ENCODE measurements at places on chromosomes 7 and 10.
A peak's percentile ranks its signal among the peaks of the same experiment; 100 is the strongest.

DNA sequence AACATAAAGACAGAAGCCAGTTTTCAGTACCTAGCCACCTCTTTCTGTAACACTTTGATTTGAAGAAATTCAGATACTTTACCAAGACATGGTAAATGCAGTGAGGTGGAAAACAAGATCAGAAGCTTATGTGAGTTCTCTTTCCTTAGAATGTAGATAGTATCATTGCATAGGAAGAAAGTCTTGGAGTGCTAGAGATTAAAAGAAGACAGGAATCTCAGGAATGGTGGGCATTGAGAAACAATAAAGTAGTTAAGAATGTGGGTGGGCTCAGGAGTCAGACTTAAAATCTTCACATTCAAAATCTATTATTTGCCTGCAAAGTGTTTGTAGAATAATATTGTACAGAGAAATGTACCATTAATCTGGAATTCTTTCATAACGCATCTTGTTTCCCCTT is 58.9 kb downstream of the POLL start:
- DNase-seq = no peak

DNA sequence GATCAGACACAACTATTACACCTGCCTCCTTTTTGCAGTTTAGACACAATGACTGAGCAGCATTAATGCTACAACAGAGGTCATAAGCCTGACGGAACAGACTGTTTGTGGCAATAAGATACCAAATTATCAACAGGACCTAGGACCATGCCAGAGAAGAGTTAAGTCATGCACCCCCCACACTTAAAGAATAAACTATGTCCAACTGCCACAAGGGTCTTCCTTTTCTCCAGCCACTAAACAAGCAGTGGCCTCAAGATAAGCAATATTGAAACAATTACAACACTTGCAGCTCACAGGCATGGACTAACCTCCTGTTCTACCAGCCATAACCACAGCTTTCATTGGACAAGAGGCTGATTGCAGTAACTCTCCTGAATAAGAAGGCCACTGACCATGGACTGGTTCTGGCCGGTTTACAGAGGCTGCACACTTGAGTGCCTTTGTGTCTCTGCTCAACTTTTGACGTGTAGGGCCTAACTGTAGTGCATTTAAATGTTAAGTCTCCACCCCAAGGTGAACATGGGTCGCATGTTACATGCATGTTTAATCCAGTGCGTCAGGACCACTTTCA is 104.4 kb downstream of the STRA8 start:
- no peak for DNase-seq

DNA sequence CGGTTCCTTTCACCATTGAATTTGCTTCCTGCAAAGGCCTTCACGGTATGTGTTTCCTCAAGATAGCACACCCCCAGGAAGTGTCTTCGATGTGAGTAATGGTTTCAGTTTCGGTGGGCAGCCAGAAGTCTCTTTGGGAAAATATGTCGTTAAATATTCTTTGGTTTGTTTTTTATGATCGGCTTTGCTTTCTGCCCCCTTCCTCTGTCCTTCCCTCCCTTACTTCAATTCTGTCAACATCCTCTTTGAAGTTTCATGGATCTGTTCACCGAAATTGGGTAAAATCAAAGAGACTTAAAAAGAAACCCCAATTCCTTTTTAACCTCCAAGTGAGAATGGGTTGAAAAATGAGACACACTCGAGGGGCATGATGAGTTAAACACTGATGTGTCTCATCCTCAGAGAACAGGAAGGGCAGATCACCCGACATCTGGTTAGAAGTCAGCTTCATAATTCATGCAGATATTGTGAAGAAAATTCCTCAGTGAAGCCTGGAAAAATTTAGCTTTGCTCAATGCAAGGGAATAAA is 170.8 kb upstream of the HABP2 start:
- DNase-seq = peak; percentile 56

- DNase-seq = no peak
Observed at GRCh38 chr10:107616463-107617410, 452.2 kb upstream of the SORCS1 start.

GRCh38 chr10:86868353-86868752 is 89.1 kb downstream of the MMRN2 start:
- DNase-seq = no peak

DNA sequence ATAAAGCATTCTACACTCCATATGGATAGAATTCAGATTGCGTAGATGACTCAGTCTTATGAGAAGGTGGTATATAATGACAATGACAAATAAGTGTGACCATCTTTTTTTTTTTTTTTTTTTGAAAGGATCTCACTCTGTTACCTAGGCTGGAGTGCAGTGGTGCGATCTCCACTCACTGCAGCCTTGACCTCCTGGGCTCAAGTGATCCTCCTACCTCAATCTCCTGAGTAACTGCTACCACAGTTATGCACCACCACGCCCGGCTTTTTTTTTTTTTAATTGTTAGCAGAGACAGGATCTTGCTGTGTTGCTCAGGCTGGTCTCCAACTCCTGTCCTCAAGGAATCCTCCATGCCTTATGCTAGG is 43.2 kb upstream of the NRP1 start:
- no peak for DNase-seq

GRCh38 chr10:103766751-103767505 is 88.4 kb downstream of the SH3PXD2A start:
- DNase-seq = no peak

DNA sequence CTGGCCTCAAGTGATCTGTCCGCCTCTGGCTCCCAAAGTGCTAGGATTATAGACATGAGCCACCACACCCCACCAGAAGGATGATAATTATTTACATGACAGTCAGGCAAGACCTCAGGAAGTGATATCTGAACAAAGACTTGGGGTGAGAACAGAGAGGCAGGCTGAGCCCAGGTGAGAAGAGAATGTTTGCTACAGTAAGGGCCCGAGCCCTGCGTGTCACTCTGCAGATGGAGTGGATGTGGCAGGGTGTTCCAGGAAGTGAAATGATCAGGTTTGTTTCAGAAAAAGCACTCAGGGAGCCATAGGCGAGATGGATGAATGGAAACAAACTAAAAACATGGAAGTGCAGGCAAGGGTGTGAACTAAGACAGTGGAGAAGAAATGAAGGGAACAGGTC is 22.2 kb downstream of the SFMBT2 start:
- DNase-seq = no peak

- DNase-seq = peak; percentile 56
Observed at GRCh38 chr7:103074519-103075336, at the start of the genes ARMC10 and FBXL13. ARMC10 (plus strand) TSS chr7:103075140; CDS start chr7:103075273, 133 bp downstream. FBXL13 (minus strand) TSS chr7:103074796.

DNA sequence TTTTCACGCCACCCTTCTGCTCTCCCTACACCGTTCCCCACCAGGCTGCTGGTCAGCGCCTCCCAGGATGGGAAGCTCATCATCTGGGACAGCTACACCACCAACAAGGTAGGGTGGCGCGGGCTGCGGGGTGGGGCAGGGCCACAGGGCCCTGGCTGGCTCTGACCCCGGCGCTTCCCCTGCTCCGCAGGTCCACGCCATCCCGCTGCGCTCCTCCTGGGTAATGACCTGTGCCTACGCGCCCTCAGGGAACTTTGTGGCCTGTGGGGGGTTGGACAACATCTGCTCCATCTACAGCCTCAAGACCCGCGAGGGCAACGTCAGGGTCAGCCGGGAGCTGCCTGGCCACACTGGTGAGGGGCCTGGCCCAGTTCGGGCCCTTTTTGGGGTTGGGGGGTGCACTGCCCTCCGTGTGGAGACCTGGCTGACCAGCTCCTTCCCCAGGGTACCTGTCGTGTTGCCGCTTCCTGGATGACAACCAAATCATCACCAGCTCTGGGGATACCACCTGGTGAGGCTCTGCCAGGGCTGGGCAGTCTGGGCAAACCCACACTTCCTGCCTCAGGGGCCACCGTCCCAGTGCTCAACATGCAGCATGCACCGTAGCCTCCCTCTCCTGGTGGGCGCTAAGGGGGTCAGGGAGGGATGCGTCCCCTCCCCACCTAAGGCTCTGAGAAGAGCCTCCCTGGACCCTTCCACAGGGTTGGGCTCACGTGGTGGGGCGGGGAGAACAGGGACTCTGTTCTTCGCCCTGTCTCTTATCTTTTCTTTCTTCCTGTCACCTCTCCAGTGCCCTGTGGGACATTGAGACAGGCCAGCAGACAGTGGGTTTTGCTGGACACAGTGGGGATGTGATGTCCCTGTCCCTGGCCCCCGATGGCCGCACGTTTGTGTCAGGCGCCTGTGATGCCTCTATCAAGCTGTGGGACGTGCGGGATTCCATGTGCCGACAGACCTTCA is 4.0 kb downstream of the GNB2 start:
- DNase-seq = no peak

- DNase-seq = no peak
Observed at GRCh38 chr10:74988832-74989561, 122.5 kb upstream of the SAMD8 start.

DNA sequence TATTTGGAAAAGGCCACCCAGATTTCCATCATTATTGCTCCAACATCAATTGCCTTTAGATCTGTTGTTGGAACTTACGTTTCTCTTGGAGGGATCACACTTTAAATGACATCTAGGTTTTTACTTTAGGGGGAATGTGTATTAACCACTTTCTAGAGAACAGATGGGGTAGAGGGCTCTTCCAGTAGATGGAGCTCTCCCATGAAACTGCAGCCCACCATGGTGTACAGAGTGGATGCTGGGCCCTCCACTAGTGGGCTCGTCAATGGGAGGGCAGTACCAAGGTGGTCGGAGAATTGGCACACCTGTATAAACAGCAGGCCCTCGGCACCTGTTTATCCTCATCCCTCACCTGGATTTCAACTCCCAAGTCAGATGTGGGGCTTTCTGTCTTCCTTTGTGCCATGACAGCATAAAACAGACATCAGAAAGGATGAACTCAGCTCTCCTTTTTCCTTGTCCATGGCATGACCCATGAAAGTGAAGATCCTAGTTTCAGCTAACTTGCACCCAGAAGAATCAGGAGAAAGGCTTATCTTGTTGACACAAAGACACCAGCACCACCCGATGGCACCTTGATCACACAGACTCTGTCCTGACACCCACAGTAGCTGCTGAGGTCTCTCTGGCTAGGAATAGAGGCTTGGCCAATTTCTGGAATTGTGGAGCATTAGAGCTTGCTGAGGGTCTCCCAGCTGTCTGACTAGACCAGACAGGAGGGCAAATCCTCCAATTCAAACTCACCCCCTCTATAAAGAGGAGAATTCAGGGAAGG is 150.5 kb downstream of the CYP26A1 start:
- DNase-seq = no peak

- DNase-seq = no peak
Observed at GRCh38 chr7:27124902-27125689, 5.5 kb downstream of the HOXA4 start.

DNA sequence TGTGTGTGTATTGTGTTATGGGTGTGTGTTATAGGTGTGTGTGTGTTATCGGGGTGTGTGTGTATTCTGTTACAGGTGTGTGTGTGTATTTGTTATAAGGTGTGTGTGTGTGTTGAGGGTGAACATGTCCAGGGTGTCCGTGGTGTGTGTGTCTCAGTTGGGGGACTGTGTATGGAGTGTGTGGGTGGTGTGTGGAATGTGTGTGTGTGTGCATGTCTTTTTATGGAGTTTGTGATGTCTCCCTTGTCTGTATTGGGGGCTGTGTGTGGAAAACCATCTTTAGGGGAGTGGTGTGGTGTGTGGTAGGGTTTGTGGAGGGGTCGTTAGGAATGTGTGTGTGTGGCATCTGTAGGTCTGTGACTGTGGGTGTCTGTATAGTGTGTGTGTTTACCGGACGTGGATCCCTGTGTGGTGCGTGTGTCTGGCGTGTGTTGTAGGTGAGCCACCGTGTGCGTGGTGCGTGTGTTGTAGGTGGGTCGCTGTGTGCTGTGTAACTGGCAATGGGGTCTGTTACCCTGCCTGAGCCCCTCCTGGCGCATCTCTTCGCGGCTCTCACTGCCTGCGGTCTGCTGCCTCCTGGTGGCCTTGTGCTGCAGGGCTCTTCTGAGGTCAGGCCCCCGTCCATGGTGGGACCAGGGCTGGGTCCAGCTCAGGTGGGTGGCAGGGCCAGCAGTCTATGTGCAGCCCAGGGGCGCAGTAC is 61.7 kb downstream of the PALD1 start:
- DNase-seq = no peak

DNA sequence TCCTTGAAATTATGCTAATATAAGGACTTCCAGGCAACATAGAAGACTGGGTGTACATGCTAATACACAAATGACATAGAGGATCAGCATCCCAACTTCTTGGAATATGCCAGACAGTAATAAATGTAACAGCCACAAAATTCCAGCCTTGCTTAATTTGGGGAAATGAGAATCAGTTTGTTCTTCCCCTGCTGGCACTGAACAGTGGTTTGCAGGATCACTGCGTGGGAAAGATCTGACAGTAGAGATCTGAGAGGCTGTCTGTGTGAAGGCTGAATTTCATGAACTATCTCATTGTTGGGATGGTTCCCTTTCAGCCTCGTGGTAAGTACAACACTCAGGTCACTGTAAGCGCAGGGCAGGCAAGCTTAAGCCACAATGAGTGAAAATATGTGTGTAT is 1078.0 kb downstream of the LRMDA start:
- no peak for DNase-seq

GRCh38 chr10:102775935-102776669 is 32.4 kb downstream of the WBP1L start:
- DNase-seq = peak; percentile 50

- DNase-seq = no peak
Observed at GRCh38 chr10:121683366-121683765, 85.1 kb upstream of the FGFR2 start.

- DNase-seq = no peak
Observed at GRCh38 chr7:76509931-76510877, at the start of gene UPK3B. UPK3B (plus strand) TSS chr7:76510552; CDS start chr7:76510653, 101 bp downstream.

DNA sequence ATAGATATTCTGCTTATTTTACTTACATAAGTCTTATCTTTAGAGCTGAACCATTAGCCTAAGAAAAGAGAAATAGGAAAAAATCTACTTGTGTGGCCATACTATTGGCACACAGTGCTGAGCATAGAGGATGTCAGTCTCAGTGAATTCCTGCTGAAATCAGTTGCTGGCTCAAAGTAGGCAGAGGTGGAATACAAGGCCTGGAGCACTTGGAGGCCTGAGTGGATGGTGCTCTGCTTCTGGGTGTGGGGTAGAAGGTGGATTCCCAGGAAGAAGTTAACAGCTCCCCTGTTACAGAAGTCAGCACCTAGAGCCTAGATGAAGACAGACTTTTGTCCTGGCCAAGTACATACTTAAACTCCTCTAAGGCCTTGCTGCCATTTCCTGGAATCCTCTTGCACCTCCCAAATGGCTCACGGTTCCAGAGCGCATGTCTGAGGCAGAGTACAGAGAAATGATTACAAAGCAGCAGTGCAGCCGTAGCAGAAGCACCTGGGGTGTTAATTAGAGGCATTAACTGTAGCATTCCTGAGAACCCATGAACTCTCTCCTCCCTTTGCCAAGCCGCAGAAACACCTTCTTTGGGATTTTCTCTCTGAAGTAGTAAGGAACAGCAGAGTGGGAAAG is 18.0 kb upstream of the XPNPEP1 start:
- DNase-seq = no peak

- peak; percentile 9 for DNase-seq
Observed at GRCh38 chr7:83413831-83414230, 235.1 kb downstream of the SEMA3E start.

- DNase-seq = no peak
Observed at GRCh38 chr10:1715821-1716220, 21.5 kb downstream of the ADARB2 start.
